ENCODE measurements at places on chromosomes 3 and 15.

- DNase-seq: no peak
Observed at GRCh38 chr3:161793194-161793930, 296.8 kb downstream of the OTOL1 start.

GRCh38 chr3:106349191-106349881, 480.5 kb upstream of the CBLB start:
- peak; percentile 28 for DNase-seq

GRCh38 chr3:84755860-84756259, 202.9 kb upstream of the CADM2 start:
- DNase-seq: no peak

- no peak for DNase-seq
Observed at GRCh38 chr3:10993729-10994065, 1.1 kb downstream of the SLC6A1 start.

- no peak for DNase-seq
Observed at GRCh38 chr3:177673112-177673914, 476.0 kb upstream of the TBL1XR1 start.

DNA sequence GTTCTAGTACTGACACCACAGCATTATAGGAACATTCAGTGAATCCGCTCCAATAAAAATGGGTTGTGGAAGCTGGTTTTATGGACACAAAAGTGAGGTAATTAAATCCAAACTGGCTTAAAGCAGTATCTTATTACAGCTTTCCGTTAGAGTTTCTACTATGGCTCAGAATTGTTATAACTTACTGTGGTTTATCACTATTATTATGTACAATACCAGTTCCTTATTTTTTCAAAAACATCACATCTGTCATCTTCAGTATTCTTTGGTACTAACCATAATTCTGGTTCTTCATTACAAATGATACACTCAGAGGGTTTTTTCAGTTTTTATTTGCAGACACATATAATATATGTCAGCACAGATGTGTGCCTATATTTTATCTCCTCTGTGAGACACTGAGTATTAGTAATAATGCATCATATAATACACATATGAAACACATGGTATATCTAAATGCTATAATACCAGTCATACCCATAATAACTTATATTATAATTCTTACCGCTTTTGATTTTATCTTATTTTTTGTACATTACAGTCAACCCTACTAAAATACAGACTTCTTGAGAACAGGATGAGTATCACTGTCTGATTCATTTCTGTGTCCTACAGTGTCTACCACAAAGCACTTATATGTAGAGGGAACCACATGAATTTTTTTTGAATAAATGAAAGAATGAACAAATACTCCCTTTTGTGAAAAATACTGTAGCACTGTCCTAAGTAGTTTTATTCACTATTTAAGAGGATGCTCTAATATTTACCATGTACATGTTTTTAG, 39.0 kb downstream of the CMSS1 start:
- no peak for DNase-seq

DNA sequence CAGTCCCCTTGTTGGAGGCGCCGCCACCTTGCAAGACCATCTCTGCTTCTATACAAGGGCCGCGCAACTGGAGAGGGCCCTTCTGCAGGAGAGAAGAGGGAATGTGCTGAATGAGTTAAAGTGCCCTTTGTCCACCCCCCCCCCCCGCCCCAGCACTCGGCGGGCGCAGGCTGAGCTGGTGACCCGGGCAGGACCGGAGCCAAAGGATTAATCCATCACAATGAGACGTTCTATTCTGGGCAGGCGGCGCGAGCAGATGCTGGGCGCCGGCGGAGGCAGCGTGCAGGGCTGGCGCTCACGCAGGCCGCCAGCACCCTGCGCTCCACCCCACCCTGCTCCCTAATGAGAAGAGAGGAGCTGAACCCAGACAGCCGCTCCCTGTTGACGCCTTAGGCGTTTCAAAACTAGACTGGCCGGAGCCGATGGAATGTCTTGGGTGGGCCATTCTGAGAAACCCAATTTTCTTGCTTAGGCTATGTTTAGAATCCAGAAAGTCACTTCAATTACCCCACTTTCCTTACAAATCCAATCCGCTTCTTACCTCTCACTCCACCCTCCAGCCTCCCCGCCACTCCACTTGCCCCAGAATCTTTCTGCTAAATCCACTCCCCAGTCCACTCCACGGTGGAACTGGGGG, 32.9 kb downstream of the GJD2 start:
- peak; percentile 70 for DNase-seq

DNA sequence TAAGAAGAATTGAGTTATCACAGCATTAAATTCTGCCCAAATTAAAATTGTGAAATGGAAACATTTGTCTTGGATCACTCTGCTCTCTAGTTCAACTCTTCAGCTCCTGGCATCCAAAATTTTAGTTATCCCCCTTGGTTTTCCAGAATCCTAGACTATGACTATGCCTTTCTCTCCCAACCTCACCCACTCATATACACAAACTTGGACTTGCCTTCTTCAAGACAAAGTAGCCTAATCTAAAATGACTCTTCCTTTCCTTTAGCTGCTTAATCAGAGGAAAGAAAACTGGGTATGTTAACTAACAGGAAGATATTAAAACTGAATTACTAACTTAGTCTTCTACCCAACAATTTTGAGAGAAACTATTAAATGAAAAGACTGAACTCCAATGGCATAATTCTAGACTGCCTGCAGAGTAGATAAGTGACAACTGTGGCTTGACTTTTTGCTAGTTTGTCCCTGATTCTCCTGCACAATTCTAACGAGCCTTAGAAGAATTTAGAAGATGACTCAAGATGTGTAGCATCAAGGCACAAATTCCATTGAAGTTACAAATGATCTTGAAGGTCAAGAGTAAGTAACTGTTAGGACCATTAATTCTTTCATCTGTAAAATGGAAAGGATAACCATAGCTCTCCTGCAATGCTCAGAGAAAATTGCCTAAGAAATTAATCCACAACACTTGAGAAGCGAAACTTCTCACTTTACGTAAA, 5.2 kb upstream of the GOLIM4 start:
- no peak for DNase-seq

DNA sequence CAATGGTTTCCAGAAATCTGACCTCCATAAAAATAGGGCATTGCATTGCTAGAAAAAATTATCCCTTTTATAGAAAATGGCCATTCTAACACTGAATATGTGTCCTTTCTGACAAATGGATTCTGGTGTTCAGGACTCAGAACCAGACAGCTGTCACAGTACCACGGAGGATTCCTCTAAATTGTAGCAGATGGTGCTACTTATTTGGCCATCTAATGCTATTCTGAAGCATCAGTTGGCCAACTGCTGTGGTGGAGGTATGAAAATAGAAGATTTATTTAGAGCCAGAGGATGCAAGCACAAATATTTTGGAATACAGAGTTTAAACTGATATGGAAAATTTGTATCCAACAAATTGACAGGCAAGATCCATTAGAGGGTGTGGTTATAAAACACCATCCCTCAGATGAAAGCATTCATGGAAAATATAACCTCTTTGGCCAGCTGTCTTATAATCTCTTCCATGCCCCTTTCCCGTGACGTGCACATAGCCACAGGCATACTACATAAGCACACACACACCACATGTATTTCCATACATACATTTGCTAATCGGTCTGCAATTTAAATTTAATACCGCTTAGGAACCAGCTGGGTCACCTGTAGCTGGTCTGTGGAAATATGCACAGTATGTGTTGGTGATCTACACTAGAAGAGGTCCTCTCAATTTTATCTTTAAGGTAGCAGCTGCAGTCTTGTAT, 302.7 kb upstream of the KCNMB2 start:
- peak; percentile 96 for DNase-seq

- DNase-seq: peak; percentile 76
Observed at GRCh38 chr15:47887241-47887800, 170.0 kb downstream of the SEMA6D start.

- DNase-seq: no peak
Observed at GRCh38 chr3:185330644-185331043, 32.3 kb upstream of the MAP3K13 start.

DNA sequence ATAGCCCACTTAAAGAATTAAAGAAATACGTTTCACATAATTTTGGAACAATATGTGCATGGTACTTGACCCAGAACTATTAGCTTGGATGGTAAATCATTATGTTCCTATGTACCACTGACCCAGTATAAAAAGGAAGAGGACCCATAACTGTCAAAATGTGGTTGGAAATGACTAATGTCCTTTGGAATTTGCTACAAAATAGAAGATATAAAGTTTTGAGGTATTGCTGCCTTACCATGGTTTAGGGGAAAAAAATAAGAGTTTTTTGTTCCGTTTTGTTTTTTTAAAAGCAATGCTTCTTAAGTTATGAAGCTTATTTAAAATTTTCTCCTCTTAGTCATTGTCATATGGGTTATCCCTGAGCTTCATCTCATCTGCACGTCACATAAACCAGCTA, 15.8 kb upstream of the TFDP2 start:
- DNase-seq: no peak

GRCh38 chr3:29065211-29065785, 215.6 kb upstream of the RBMS3 start:
- DNase-seq: peak; percentile 9

DNA sequence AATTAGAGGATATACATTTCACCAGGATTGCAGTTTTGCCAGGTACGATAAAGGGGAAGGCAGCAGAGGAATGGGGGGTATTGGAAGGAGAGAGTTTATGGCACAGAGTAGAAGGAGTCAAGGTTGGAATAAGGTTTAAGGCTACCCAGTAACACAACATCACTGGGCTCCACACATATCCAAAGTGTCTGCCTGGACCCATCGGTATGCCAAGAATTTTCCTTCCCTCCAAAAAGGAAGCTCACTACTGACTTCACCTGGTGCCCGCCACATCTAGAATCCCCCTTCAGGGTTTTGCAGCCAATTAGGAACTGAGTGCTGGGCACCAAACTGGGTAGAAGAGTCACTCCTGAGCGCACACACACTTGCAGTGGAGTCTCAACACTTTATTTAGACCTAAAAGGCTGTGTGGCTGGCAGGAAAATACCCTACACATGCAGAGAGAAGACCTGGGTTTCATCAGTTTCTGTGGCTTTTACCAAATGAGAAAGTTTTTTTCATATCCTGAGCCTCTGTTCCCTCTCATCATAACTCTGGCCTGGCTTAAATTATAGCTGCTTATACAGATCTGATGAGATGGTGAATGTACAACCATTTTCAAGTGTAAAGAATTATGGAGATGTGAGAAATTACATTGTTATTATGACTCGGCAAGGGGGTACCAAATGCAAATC, 190.8 kb upstream of the LPP start:
- no peak for DNase-seq

GRCh38 chr15:58726867-58727266, 22.6 kb downstream of the ADAM10 start:
- no peak for DNase-seq

- no peak for DNase-seq
Observed at GRCh38 chr15:83016906-83017305, 5.5 kb upstream of the C15orf40 start.

- DNase-seq: no peak
Observed at GRCh38 chr15:58352026-58352929, 79.5 kb upstream of the LIPC start.
